Activated CD8-positive, alpha-beta T cell treated with anti-CD3 and anti-CD28 coated beads for 36 hours (primary cell): ENCODE measurements at places on chromosomes 12 and 14. TPM values are rescaled to one million over a fixed set of nuclear protein-coding genes. Genes with fewer than 3 reads are reported as not detected.

Gene ADSS1
- 3.0 TPM for total RNA-seq

Gene KRT71
- total RNA-seq: not detected

Gene CEP128
- total RNA-seq: 21.6 TPM

Gene PRPH
- not detected for total RNA-seq

Gene ACSM4
- not detected for total RNA-seq

Gene MANSC1
- 0.09 TPM for total RNA-seq

Gene A2M
- not detected for total RNA-seq

Gene PLEKHG7
- not detected for total RNA-seq

Gene MIP
- not detected for total RNA-seq

Gene CNTN1
- total RNA-seq: not detected

Gene BMP4
- not detected for total RNA-seq

Gene DTX1
- 3.4 TPM for total RNA-seq

Gene GALNT4
- 6.4 TPM for total RNA-seq

Gene MDGA2
- not detected for total RNA-seq

Gene UNC79
- 0.04 TPM for total RNA-seq

Gene TSPAN19
- not detected for total RNA-seq

Gene POTEG
- total RNA-seq: not detected

Gene INHBC
- total RNA-seq: 0.16 TPM

Gene ATXN7L3B
- 18.9 TPM for total RNA-seq

Gene JAG2
- 4.1 TPM for total RNA-seq

Gene HOXC9
- total RNA-seq: not detected

Gene TAS2R9
- total RNA-seq: not detected

Gene ITGA7
- total RNA-seq: 4.8 TPM

Gene KCNMB4
- total RNA-seq: 1.3 TPM

Gene KRT75
- not detected for total RNA-seq

Gene RAD51AP1
- total RNA-seq: 47.8 TPM

Gene KIF21A
- total RNA-seq: 18.0 TPM

Gene POTEM
- total RNA-seq: not detected

Gene SOX5
- not detected for total RNA-seq

Gene TAS2R30
- 2.3 TPM for total RNA-seq

Gene ERBB3
- 0.98 TPM for total RNA-seq

Gene CIROP
- total RNA-seq: not detected

Gene DPY19L2
- total RNA-seq: 6.1 TPM

Gene ANKS1B
- 0.54 TPM for total RNA-seq

Gene FAM222A
- total RNA-seq: 0.76 TPM

Gene CLEC4C
- not detected for total RNA-seq

Gene WIF1
- total RNA-seq: not detected

Gene GDF3
- not detected for total RNA-seq

Gene IAPP
- total RNA-seq: not detected

Gene RFLNA
- total RNA-seq: not detected

Gene GPRC5D
- not detected for total RNA-seq

Gene SLC5A8
- total RNA-seq: not detected

Gene OR4E2
- not detected for total RNA-seq

Gene PYGL
- total RNA-seq: 1.6 TPM

Gene AQP6
- not detected for total RNA-seq

Gene PPP4R4
- total RNA-seq: 1.2 TPM

Gene C12orf50
- not detected for total RNA-seq

Gene MMP19
- total RNA-seq: not detected

Gene KRT3
- total RNA-seq: not detected

Gene FAM181A
- not detected for total RNA-seq

Gene SIX6
- total RNA-seq: not detected

Gene LRRIQ1
- total RNA-seq: not detected

Gene LRTM2
- total RNA-seq: not detected

Gene STX2
- total RNA-seq: 11.8 TPM

Gene HOXC6
- total RNA-seq: not detected

Gene PPFIA2
- total RNA-seq: not detected

Gene GPX2
- total RNA-seq: not detected

Gene MUCL1
- not detected for total RNA-seq
